ENCODE measurements at places on chromosomes 5 and 9.

GRCh38 chr5:142500227-142500905, 175.5 kb upstream of the SPRY4 start:
- DNase-seq: no peak

DNA sequence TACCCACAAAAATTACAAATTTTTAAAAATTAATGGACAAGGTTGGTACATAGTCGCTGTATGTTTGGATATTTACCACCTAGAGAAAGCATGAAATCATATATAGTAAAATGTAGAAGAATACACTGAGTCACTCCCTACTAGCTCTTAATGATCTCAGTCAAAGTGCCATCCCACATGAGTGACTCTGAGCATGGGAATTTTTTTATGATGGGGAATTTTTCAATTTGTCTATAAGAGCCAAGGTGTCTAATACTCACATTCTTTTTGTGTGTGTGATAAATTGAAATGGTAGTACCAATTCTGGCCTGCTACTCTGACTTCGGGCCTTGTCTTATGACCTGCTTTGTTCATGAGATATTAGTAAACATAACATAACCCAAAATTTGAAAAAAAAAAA, 483.2 kb downstream of the CDH10 start:
- DNase-seq: no peak

DNA sequence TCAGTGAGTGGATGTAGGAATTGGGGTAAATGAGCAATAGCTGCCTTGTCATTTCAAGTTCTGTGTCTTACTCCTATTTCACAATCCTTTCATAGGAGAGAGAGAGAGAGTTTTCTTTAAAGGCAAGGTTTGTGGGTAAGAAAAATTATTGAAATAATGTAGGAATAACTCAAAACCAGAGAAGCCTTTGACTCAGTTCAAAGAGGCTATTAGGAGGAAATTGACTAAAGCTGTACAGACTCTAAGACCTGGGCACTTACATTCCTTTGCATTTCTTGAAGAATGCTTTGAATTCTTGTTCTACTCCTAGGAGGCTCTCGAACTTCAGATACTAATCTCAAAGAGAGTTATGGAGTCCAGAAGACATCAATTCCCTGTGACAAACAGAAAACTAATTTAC, 257.1 kb downstream of the FBXL7 start:
- DNase-seq: no peak

- peak; percentile 21 for DNase-seq
These were observed 61.7 kb downstream of the TRIO start for GRCh38 chr5:14204785-14205321.

DNA sequence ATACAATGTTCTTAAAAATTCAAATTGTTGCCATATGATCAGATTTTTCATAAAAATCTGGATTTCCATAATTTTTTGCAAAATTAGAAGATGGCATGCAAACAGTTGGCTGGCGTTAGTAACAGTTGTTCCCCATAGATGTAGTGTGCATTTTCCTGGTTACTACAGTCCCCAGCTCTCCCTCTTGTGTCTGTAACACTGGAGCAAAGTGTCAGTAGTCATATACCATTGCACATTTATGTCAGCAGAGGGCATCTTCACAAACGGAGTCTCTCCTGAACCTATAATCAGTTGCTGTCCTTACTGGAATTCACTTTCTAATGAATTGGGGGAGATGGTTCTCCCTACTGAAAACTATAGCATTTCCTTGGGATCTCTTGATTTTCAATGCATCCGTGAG, 44.7 kb upstream of the DMAC1 start:
- no peak for DNase-seq

DNA sequence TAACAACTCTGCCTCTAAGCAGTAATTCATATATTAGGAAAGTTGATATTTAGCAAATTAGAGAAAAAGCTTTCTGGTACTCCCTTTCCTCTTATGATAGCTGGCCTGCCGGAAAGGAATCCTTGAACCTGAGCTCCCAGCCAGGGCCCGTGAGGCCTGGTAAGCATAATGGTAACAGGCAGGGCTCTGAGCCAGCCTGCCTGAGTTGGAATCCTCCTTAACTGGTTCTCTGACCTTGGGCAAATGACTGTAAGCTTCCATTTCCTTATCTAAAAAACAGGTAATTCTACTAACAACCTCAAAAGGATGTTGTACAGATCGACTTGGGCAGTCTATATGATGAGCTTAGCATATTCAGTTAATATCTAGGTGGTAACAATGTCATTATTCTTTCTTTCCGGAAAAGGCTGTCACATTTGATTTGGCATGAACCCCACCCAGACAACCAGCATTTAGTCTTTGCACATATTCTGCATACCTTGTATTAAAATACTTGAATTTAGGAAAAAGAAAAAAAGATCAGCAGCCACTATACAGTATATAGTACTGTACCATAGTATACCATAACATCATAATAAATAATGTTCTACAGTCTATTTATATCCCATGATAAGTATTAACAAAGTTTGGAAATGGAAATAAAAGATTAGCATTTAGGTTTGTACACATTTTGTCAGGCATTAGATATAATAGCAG, 55.7 kb upstream of the MAP3K1 start:
- no peak for DNase-seq

- no peak for DNase-seq
These were observed 145.1 kb upstream of the PANK3 start for GRCh38 chr5:168724227-168724626.

All from left renal pelvis (tissue), 4 donors.